NK-92 treated with Interleukin-12 subunit alpha and Interleukin-12 subunit beta, amount 100 ng/mL, for 24 hours (cell line): ENCODE measurements at places on chromosomes 13 and 19.

- DNase-seq: no peak
These were observed at the start of gene SPINT2 for GRCh38 chr19:38264486-38265212. SPINT2 (plus strand) TSS chr19:38264573; CDS start chr19:38264893, 320 bp downstream.

- no peak for DNase-seq
These were observed 1407.1 kb upstream of the MIR17HG start for GRCh38 chr13:89940383-89940782.

DNA sequence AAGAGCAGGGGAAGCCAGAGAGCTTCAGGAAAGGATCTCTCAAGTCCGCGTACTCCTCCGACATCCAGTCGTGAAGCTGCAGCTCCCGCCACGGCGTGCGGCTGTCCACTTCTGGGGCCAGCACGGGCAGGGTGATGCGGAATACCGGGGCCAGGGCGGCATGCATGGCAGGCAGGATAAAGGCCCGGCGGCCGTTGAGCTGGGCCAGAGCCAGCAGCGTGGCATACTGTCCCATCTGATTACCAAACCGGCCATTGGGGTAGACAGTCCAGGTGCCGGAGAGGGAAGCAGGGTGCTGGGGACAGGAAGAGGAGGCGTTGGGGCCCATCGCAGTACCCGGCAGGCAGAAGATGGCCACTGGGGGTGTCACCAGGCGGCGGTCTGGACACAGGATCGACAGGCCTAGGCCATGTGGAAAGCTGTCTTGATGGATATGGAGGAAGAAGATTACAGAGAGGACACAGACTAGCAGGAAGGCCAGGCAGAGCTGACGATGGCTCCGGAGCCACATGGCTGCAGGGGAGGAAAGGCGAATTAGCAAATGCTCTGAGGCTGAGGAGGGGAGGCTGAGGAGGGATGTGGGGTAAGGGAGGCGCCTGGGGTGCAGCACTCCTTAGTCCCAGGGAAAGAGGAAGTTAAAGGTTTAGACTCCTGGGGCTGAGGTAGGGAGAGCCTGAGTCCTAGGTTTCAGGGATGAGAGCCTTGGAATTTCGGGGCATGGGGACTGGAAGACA is 1.5 kb downstream of the FUT1 start:
- no peak for DNase-seq

DNA sequence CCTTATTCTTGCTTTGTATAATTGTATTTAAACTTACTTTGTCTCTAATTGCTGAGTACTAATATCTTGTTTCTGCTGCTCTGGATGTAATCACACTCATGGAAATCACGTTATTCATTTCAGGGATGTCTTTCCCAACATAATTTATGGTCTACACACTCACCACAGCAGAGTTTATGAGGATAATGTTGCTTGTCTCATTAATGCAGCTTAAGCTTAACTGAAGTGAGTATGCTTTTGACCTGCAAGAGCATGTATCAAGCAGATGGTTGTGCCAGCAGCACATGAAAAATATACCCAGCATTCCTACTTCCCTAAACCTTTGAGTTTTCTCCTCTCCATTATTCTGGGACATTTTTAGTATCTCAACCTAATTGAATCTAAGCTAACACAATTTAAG is 1080.9 kb downstream of the SLITRK5 start:
- DNase-seq: no peak

GRCh38 chr19:43470288-43470687 is 4.9 kb upstream of the LYPD3 start:
- no peak for DNase-seq
